ENCODE measurements at places on chromosomes 6 and 20. TPM values are rescaled to one million over a fixed set of nuclear protein-coding genes. Genes with fewer than 3 reads are reported as not detected.
A peak's percentile ranks its signal among the peaks of the same experiment; 100 is the strongest.

DNA sequence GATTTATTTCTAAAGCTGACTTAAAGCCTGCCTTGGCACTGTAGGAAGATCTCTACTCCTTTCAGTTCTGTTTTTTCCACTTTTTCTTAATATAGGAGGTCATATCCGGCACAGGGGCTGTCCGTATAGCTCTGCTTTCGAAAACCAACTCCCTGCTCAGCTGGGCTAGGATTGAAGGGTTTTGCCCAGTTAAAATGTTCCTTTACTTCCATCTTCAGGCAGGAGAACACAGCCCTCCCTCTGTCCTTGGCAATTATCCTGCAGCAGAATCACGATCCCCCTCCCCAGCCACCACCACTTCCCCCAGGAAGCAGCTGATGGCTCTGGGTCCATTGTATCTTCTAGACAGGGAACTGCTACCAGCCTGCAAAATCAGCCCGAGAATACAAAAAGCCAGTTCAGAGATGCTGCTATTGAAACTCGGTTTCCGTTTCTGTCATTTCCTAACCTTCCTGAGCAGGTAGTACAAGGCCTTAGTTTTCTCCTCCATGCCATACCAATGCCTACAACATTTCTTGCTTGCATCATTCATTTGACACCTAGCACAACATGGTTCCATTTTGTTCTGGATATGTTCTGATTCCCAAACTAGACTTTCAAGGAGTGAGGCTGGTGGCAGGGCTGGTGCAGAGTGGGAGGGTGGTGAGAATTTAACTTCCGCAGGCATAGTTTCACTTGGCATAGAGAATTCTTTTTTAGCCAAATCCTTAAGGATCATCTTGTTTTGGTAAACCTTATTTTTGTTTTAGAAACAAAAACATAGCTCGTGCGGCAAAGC lies 53.9 kb downstream of the FAM50B start:
- no peak for DNase-seq

Gene ANGPT4
- total RNA-seq: not detected

DNA sequence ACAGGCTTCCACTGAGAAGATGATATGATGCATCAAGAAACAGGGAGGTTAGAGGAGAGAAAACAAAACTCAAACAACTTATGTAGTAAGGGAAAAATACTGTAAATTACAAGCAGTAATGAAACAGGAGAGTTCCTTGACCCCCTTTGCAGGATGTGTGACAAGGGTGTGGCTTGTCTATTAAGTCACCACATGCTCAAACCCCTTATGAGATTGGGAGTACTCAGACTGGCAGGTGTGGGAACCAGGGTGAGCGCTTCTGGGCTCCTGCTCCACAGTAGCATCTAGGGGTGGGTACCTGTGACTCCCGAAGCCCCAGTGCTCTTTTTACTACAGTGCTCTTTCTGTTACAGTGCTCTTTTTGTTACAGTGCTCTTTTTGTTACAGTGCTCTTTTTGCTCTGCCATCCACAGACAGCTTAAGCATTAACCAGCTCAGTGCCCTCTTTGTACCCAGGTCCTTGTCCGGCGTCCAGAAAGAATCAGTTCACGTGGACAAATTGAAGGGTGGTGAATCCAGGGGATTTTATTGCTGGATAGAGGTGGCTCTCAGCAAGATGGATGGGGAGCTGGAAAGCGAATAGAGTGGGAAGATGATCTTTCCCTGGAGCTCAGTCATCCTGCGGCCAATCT lies 28.7 kb downstream of the OLIG3 start:
- no peak for DNase-seq

DNA sequence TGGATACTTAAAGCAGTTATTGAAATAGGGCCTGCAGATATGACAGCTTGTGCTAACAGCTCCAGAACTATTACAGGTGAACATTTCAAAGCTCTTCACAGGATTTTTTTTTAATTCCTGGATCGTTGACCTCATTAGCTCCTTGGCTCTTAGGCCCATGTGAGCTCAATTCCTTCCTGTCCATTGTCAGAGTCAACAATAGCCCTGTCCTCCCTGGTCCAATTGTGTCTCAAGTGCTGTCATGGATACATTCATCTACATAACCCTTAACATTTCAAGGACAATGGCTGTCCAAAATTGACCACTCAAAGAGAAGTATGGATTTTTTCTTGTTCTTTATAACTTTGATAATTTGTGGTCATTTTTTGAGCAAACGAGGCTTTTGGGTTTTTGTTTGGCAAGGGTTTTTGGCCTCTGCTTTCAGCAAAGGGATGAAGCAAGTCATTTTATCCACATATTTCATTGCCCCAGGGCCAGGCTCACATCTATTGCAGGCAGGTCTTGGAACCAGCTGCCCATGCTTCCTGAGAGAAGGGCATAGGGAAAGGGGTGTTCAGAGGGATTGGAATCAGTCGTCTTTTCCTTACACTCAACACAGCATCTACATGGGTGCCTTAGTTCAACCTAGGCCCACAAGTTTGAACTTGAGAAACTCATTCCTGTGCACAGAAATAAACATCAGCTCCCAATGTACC lies 282.1 kb downstream of the TPBG start:
- no peak for DNase-seq

DNA sequence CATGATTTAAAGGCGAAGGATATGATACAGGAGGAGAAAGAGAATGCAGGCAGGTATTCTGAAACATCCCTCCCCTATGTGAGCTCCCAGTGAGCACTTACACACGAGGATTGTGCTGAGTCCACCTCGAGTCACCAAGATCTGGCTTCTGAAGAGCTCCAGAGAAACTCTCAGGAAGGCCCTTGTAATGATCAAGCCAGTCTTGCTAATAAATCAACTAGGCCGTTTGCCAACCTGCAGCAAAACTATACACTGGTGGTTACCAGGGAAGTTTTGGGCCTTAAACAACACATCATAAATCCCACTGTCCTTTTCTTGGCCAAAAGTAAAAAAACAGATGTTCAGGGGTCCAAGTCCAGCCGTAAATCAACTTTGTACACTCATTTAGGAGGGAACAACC lies 79.2 kb downstream of the STXBP5 start:
- DNase-seq: no peak

Gene RAD21L1
- not detected for total RNA-seq

- DNase-seq: no peak
These were observed 10.2 kb upstream of the TMEM170B start for GRCh38 chr6:11527274-11527870.

GRCh38 chr6:2984738-2985406 lies 13.5 kb upstream of the SERPINB6 start:
- DNase-seq: no peak

- DNase-seq: no peak
These were observed 45.1 kb downstream of the FHL5 start for GRCh38 chr6:96608074-96608473.

Gene GNAS-AS1
- not detected for total RNA-seq

Gene CST5
- total RNA-seq: not detected

- no peak for DNase-seq
These were observed 19.2 kb downstream of the ASF1A start for GRCh38 chr6:118913161-118913560.

DNA sequence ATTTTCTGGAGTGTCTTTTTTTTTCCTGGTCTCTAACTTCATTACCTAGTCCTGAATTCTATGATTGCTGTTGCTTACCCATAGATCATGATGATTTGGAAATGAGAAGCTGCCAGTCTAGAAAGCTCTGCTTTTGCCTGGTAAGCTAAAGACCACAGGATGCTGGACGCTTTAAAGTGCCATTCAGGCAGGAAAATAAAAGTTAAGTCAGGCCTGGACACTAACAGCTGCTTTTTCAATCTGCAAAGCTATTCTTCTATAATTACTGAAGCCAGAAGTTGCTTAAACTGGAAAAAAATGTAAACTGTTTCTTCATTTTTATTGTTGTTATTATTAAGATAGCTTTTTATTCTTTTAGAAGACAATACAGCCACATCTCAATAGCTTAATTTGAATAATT lies 129.8 kb upstream of the SPACA1 start:
- no peak for DNase-seq

DNA sequence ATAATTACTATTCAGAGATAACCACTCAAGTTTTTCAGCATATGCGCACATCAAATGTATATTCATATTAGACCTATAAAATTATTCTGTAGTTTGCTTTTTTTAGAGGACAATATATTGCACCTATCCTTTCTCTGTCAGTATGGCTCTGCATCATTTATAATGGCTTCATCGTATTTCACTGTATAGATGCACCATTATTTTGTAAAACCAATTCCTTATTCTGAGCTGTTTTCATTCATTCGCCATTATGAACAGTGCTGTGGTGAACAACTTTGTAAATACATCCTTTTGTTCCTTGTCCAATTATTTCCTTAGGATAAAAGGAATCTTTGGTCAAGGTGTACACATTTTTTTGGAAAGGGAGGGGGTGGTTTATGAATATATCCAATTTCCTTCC lies 29.2 kb upstream of the BCAS4 start:
- no peak for DNase-seq

DNA sequence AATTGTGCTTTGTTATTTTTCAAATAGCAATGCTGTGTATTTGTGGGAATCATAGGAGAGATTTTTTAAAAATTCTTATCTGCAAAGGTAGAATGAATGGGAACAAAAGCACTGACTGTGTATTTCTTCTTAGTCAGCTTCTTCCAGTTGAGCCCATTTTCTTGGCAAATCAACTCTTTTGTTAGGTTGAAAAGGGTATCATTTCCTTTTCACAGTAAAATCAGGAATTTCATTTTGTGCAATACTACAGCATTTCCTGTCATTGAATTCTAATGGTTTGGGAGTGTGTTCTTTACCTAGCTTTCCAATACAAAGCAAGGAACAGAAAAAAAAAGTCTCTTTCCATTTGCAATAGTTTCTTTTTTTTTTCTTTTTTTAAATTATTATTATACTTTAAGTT lies 19.0 kb upstream of the EXOC2 start:
- no peak for DNase-seq

DNA sequence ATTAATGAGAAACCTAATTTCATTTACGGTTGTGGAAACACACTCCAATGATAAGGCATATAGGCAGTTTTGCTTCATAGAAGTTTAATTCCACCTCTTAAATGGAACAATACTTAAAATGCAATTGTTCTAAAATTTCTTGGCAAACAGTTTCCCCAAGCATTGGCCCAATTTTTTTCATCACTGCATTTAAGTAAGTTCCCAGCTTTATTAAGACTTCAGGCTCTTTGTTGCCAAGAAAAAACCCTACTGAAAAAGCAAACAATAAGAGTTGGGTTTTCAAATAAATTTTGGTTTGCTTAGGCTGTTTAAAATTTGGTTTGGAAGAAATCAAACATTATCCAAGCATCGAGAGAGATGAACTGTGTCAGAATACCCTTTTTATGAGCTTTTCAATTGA lies 690.9 kb upstream of the NRSN1 start:
- no peak for DNase-seq

Gene LTA
- 8.7 TPM for total RNA-seq

- DNase-seq: no peak
These were observed 75.1 kb upstream of the MC3R start for GRCh38 chr20:56173438-56173837.

- DNase-seq: no peak
These were observed 150.0 kb upstream of the CST7 start for GRCh38 chr20:24798930-24799705.

Gene DAAM2
- not detected for total RNA-seq

Gene TRIM40
- 0.26 TPM for total RNA-seq

DNA sequence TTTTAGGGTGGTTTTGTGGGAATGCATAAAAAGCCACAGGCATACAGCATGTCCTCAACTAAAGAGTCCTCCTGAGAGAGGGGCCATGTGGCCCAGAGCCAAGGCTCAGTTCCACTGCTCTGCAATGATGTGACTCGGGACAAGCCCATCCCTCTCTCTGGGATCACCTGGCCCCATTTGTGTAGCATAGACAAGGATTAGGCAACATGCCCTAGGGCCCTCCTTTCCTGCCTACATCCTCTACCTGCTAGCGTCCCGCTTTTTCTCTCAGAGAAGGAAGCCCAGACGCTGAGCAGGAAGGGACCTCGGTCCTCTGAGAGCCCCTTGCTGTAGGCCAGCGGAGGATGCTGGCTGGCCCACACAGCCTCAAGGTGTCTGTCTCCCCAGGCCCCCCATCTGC lies 8.8 kb downstream of the TGM2 start:
- no peak for DNase-seq

Gene FERMT1
- total RNA-seq: not detected

Gene KIAA1755
- total RNA-seq: not detected

- peak; percentile 37 for DNase-seq
These were observed 12.9 kb upstream of the MCM3 start for GRCh38 chr6:52297433-52297832.

DNA sequence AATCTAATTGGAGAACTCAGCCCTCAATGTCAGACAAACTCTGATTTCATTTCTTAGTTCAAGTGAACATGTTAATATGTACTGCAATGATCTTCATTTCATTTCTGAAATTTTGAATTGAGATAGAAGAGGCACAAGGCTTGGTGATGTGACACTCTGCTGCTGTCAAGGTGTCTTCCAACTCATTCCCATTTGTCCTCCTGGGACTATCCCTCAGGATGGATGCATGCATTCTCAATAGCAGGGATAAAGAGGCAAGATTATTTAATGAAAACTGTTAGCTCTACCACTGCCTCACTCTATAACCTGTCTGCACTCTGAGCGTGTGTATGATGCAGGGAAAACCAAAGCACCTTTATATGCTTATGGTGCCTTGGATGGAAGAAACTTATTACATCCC lies 78.7 kb downstream of the PLCB1 start:
- no peak for DNase-seq

DNA sequence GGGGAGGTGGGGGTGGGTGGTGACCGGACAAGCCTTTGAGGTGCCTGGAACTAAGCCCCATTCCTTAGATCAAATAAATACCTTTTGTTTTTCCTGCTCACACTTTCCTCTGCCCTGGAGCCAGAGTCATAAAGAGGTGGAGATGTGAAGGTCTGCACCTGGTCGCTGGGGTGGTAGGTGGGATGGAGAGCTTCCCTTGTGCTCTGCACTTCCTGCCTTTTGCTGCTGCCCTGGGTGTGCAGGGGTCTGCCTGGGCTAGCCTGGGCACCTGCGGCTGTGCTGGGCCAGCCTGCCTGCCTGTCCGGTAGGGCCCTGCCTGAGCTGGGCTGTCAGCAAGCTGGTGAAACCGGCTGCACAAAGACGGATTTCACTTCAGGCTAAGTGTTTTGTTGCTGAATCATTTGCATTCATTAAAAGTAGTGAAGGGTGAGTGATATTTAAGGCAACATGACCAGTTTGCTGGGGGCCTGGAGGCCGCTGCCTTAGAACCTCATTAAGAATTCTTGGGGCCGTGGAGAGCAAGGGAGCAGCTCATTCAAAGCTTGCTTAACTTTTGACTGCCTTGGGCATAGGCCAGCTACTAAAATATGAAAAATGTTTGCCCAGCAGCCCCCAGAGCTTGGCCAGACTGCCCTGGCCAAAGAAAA lies 20.5 kb downstream of the PTK7 start:
- DNase-seq: no peak

DNA sequence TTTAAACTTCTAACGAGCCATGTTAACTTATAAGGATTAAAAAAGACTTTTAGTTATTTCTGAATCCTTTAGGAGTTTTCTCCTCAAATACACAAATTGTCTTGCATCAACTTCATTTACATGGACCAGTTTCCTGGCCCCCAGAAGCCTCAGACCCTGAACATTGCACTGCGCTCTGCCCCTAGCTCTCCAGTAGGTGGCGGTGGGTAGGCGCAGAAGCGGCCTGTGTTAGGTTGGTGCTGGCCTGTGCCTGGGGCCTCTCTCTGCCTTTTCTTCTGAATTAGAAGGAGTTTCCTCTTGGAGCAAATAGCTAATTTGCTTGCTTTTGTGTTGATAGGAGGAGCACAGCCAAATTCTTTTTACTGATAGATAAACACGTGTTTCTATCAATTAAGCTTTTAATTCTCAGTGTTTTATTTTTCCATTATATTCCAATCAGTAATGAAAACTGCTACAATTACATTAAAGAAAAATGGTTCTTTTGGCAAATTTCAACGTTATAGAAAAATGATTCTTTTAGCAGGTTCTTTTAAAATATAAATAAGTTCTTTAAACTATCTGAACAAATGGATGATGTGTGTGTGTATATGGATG lies 44.4 kb downstream of the DTD1 start:
- peak; percentile 61 for DNase-seq

Gene HLA-DRB5
- total RNA-seq: 25.6 TPM
